ENCODE measurements at places on chromosomes 11 and 22.

DNA sequence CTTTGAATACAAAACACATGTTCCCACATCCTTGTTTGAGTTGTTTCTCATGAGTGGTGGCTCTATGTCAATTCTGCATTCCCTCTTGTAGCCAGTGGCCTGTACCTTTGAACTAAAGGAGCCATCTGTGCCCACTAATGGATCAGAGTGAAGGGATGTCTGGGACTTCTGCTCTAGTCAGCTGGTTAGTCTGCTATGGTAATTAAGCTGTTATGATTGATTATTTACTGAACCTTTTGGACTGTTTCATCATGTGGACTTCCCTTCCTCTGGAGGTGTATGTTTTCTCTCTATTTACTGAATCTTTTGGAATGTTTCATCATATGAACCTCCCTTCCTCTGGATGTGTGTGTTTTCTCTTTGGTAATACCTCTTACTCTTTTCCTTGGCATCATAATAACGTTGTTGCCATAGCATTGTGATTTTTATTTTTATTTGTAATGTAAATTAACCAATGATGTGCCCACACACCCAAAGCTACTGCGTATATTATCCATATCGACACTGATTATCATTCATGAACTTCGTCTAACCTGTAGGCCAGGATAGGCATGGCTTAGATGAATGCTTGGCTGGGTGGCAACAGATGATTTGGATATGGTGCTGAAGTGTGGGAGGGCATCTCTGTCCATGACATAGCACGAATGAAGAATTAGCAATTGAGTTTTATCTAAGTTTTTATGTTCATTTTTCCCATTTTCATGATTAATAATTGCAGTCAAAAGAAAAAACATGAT is 112.3 kb upstream of the SORL1-AS1 start:
- DNase-seq: no peak

DNA sequence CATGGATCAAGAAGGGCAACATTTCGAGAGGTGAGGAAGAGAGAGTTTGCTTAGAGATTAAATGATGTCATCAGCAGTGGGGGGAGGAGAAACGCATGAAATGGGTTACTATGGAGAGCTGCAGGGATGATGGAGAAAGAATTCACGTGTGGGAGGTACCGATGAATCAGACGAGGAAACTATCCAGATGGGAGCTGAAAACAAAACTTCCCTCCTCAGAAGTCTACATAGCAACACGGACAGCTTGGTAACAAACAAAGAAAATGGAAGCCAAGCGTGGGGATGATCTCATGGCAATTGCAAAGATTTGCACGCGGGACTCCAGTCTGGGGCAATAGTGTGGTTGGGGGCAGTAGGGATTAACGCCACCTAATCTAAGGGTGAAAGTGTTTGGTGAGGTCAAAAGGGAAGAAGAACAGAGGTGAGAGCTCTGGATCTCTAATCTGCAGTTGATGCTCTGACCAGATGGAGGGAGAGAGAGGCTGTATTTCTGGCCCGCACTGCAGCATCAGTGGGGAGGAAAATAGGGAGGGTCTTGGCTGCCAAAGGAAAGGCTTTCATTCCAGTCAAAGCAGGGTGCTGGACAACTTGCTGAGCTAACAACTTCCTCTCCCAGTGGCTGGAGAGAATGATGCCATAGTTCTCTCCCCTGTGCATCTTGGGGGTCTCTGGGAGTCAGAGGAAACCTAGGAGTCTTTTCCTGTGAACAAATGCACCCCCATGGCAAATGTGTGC is 43.4 kb upstream of the CSNK2A3 start:
- DNase-seq: no peak

DNA sequence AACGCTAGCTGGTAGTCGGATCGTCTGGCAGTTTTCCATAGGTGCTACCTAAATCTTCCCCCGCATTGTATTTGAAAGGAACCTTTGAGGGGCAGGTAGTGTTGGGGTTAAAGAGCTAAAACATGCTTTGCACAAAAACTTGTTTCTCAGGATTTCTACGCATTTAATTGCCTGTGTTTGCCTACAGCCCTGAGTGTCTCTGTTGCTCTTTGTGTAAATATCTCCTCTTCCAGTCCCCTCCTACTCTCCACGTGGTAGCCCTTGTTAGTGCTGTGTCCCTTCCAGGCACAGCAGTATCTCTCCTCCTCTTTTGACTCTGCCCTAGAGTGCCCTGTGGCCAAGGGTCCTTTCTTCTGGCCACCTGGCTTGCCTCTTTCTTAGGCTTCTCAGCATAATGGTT is 81.7 kb downstream of the BARX2 start:
- DNase-seq: no peak

GRCh38 chr22:30538280-30538679 is 8.3 kb downstream of the SEC14L6 start:
- no peak for DNase-seq

- no peak for DNase-seq
Measured at GRCh38 chr11:7545611-7546010, 31.8 kb downstream of the PPFIBP2 start.

DNA sequence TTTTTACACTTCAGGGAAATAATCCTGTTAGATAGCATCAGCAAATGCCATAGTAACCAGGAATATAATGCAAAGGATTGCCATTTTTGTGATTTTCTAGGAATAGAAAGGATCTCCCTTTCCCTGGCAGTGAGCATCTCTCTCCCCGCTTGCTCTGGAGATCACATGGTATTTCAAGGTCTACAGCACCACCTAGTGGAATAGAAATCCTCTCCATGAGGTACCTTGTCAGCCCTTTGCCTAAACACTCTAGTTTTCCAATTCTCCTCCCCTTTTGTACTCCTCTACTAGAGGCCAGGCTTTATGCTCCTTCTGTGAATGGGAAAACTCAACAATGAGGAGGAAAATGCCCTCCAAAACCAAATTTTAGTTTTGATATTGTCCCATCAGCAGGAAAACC is 78.4 kb downstream of the XRRA1 start:
- no peak for DNase-seq

GRCh38 chr11:95592471-95592870 is 197.1 kb downstream of the FAM76B start:
- no peak for DNase-seq

DNA sequence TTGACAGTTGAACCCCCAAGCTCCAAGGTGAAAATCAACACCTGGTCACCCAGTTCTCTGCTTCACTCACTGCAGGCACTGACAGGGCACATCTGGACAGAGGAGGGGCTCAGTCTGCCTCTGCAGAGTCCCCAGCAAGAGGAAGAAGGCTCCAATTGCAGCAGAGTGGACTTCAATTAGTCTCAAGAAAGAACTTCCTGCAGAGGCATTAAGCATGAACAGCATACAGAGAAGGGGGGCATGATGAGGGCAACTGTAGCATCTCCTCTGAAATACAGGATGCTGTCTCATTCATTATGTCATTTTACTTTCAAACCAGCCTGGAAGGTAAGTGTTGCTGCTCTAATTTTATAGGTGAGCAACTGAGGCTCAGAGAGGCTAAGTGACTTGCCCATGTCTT is 11.1 kb downstream of the GDPD5 start:
- no peak for DNase-seq

GRCh38 chr22:21759646-21760376 is 24.2 kb upstream of the YPEL1 start:
- DNase-seq: no peak

All from left ventricle myocardium superior (tissue), 1 donor.